ENCODE measurements at places on chromosomes 7 and 10. TPM values are rescaled to one million over a fixed set of nuclear protein-coding genes. Genes with fewer than 3 reads are reported as not detected.

- H3K4me3 ChIP-seq = no peak overlapping the region
- DNase-seq = peak; percentile 85
- H3K36me3 ChIP-seq = no peaks in the 10 kb centered on the region
- H3K4me1 ChIP-seq = no peaks in the 10 kb centered on the region
Observed at GRCh38 chr7:90180011-90180585, 25.8 kb downstream of the STEAP1 start.

DNA sequence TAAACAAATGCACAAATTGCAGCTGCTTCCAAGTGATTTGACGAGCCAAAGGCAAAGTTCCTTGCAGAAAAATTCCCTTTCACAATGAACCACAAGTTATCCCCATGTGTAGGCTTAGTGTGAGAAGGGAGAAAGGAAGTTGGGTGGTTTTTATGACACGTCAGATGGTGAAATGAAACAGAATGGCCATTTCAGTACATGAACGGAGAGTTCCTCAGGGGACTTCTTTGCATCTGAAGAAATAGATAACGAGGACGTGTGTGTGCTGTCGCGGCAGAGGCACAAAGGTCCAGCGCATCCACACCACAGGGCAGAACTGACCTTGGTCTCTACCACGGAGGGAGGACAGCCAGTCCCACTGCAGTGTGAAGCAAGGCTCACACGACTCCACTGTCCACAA lies 135.9 kb downstream of the PAXIP1 start:
- no peaks in the 10 kb centered on the region for H3K27me3 ChIP-seq
- no peaks in the 10 kb centered on the region for H3K4me1 ChIP-seq
- no peak for DNase-seq
- H3K4me3 ChIP-seq = no peak overlapping the region
- H3K27ac ChIP-seq = no peak overlapping the region
- H3K36me3 ChIP-seq = no peaks in the 10 kb centered on the region

The CALML3 gene
- not detected for total RNA-seq

The GTF2I gene
- 221 TPM for total RNA-seq

- H3K4me3 ChIP-seq = no peak overlapping the region
- H3K4me1 ChIP-seq = peaks cover 16% of the 10 kb centered on the region
- H3K27me3 ChIP-seq = no peaks in the 10 kb centered on the region
- H3K36me3 ChIP-seq = no peaks in the 10 kb centered on the region
- DNase-seq = peak; percentile 86
- H3K27ac ChIP-seq = peak overlapping the region; percentile 66
Observed at GRCh38 chr10:15486404-15486803, 115.3 kb upstream of the FAM171A1 start.

The CCDC172 gene
- not detected for total RNA-seq

The SSC4D gene
- 17.3 TPM for total RNA-seq

The MRLN gene
- not detected for total RNA-seq

- no peak overlapping the region for H3K27ac ChIP-seq
- no peak overlapping the region for H3K4me3 ChIP-seq
- H3K36me3 ChIP-seq = no peaks in the 10 kb centered on the region
- no peak for DNase-seq
Observed at GRCh38 chr10:62741996-62742395, 62.5 kb upstream of the ADO start.

DNA sequence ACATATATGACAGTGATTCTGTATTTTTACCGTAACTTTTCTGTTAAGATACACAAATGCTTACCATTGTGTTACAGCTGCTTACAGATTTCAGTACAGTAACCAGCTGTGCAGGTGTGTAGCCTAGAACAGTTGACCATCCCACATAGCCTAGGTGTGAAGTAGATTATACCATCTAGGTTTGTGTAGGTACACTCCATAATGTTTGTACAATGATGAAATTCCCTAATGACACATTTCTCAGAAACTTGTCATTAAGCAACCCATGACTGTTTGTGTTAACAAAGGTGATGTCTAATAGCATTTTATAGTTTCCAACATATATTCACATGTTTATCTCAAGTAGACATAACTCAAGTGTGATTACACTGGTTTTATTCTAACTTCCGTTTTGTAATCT lies 218.5 kb downstream of the PLXDC2 start:
- no peak for DNase-seq
- H3K27me3 ChIP-seq = no peaks in the 10 kb centered on the region
- H3K4me1 ChIP-seq = no peaks in the 10 kb centered on the region
- H3K4me3 ChIP-seq = no peak overlapping the region
- no peaks in the 10 kb centered on the region for H3K36me3 ChIP-seq
- H3K27ac ChIP-seq = no peak overlapping the region

The SCRN1 gene
- total RNA-seq = 35.7 TPM

The CCL24 gene
- not detected for total RNA-seq

DNA sequence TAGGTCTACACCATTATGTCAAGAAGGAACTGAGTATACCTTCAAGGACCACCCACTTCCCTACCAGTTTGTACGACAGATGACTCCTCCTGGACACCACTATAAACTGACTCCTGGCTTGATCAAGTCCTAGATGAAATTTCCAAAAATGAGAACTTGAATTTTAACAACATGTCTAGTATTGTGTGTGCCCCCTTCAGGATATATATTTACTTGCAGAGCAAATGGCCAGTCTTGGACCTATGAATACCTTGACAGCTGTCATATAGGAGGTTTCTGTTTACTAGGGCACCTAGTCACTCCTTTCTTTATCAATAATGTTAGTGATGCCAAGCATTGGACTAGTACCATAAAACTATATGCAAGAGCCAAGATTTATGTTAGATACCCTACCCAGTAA lies 94.1 kb upstream of the TMEM26 start:
- H3K36me3 ChIP-seq = no peaks in the 10 kb centered on the region
- no peak overlapping the region for H3K4me3 ChIP-seq
- H3K27me3 ChIP-seq = no peaks in the 10 kb centered on the region
- H3K27ac ChIP-seq = no peak overlapping the region
- H3K4me1 ChIP-seq = no peaks in the 10 kb centered on the region
- DNase-seq = no peak

Data from cardiac muscle cell (in vitro differentiated cells and primary cell).